ENCODE measurements at places on chromosomes 12 and 14.

DNA sequence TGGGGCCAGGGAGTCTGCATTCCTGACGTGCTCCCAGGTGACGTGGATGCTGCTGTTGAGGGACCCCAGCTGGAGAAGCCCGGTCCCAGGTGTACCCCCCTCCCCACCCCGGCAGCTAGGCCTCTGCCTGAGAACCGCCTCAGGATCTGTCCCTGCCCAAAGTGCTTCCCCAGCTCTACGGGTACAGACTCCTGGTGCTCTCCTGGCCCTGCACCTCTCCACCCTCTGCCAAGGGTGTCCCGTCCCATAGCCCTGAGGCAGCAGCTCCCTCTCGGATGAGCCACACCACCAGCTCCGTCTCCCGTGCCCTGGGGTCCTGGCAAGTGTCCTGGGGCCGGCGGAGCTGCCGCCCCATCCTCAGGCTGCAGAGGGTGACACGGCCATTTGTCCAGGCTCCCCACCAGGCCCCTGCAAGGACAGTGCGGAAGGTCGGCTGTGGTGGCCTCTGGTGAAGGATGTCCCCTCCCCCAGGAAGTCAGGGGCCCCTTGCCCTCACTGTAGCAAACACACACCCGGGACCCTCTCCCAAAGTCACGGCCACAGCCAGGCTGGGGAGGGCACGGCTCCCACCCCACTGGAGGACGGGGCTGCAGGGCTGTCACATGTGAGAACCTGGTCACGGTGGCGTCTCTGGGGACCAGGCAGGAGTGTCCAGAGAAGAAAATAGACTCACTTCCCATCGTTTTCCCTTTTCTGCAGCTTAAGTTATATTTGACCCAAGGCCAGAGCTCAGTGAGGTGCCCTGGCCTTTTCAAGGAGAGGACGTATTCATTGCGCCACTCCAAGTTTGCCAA is 74.4 kb upstream of the FBRSL1 start:
- DNase-seq = no peak
- no peaks in the 10 kb centered on the region for H3K36me3 ChIP-seq
- peaks cover 5% of the 10 kb centered on the region for H3K4me1 ChIP-seq
- H3K27me3 ChIP-seq = no peaks in the 10 kb centered on the region
- H3K27ac ChIP-seq = no peak overlapping the region

- DNase-seq = no peak
- no peak overlapping the region for H3K27ac ChIP-seq
- no peaks in the 10 kb centered on the region for H3K36me3 ChIP-seq
- no peaks in the 10 kb centered on the region for H3K4me1 ChIP-seq
- H3K4me3 ChIP-seq = no peak overlapping the region
These were observed 79.2 kb upstream of the CMKLR1 start for GRCh38 chr12:108418164-108418890.

DNA sequence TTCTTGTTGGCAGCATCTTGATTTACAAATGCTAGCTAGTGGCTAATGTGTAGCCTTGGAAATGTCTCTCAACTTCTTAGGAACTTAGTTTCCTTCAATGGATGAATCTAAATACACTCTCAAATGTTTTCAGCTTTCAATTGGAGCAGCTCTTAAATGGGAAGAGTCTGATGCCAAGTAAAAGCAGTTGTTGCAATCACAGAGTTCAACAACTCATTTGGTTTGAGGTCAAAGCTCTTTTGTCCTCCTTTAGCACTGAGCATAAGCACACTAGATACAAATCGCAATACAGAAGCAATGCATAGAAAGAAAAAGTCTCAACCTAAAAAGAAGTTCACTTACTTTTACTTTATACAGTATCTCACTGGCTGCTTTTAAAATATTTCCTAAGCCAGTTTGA is 986.1 kb upstream of the FLRT2 start:
- H3K27me3 ChIP-seq = no peaks in the 10 kb centered on the region
- no peak overlapping the region for H3K4me3 ChIP-seq
- H3K27ac ChIP-seq = no peak overlapping the region
- DNase-seq = no peak

- no peaks in the 10 kb centered on the region for H3K27me3 ChIP-seq
- H3K4me1 ChIP-seq = peaks cover 8% of the 10 kb centered on the region
- DNase-seq = no peak
- no peak overlapping the region for H3K4me3 ChIP-seq
These were observed 101.8 kb downstream of the PLXNC1 start for GRCh38 chr12:94250130-94250529.

GRCh38 chr14:100678469-100678828 is 48.2 kb upstream of the DLK1 start:
- H3K27ac ChIP-seq = peak overlapping the region; percentile 87
- DNase-seq = peak; percentile 50
- peaks cover 54% of the 10 kb centered on the region for H3K4me1 ChIP-seq
- no peak overlapping the region for H3K4me3 ChIP-seq

DNA sequence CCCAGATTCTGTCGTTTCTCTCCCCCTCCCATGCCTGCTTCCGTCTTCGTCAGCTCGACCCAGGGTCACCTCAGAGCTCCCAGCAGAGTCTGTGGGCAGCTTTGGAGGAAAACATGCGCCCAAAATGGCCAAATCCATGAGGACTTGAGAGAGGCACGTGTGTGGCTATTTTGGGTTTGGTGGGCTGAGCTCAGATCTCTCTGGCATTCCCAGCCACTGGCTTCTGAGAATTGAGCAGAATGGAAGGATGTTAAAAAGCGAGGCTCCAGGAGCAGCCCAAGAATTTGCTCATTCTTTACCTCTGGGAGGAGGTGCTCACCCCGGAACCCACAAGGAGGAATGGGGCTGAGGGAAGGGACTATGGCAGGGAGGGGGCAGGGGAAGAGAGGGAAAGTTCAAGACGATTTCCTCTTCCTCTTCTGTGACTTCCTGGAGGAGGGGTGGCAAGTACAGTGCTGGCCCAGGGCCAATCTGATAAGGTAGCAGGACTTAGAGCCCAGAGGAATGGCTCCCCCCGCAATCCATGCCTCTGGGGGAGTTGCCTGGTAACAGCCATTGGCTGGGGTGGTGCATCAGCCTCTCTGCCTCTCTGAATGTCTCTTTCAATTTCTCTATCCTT is 20.1 kb downstream of the TSPAN9 start:
- peak overlapping the region; percentile 71 for H3K27ac ChIP-seq
- no peak overlapping the region for H3K4me3 ChIP-seq

GRCh38 chr14:49769171-49769570 is 1.2 kb downstream of the KLHDC2 start:
- peak overlapping the region; percentile 96 for H3K27ac ChIP-seq
- peaks cover 27% of the 10 kb centered on the region for H3K4me1 ChIP-seq
- DNase-seq = no peak
- peak overlapping the region; percentile 99 for H3K4me3 ChIP-seq

GRCh38 chr12:123532808-123533649 is 490 bp downstream of the RILPL1 start:
- H3K27me3 ChIP-seq = no peaks in the 10 kb centered on the region
- DNase-seq = peak; percentile 64
- H3K27ac ChIP-seq = peak overlapping the region; percentile 55
- H3K36me3 ChIP-seq = no peaks in the 10 kb centered on the region
- H3K4me3 ChIP-seq = peak overlapping the region; percentile 50
- peaks cover 19% of the 10 kb centered on the region for H3K4me1 ChIP-seq

GRCh38 chr14:82850576-82850975 is 1316.9 kb upstream of the SEL1L start:
- no peaks in the 10 kb centered on the region for H3K4me1 ChIP-seq
- no peak overlapping the region for H3K4me3 ChIP-seq
- H3K36me3 ChIP-seq = no peaks in the 10 kb centered on the region
- no peak overlapping the region for H3K27ac ChIP-seq
- no peak for DNase-seq
- H3K27me3 ChIP-seq = no peaks in the 10 kb centered on the region
